ENCODE measurements at places on chromosomes 7 and 10.

GRCh38 chr7:25959168-25959734, 192.7 kb upstream of the NFE2L3 start:
- DNase-seq = no peak

- DNase-seq = no peak
Observed at GRCh38 chr7:151429560-151430331, 10.2 kb downstream of the CRYGN start.

GRCh38 chr10:128221807-128222206, 95.6 kb upstream of the MKI67 start:
- DNase-seq = no peak

DNA sequence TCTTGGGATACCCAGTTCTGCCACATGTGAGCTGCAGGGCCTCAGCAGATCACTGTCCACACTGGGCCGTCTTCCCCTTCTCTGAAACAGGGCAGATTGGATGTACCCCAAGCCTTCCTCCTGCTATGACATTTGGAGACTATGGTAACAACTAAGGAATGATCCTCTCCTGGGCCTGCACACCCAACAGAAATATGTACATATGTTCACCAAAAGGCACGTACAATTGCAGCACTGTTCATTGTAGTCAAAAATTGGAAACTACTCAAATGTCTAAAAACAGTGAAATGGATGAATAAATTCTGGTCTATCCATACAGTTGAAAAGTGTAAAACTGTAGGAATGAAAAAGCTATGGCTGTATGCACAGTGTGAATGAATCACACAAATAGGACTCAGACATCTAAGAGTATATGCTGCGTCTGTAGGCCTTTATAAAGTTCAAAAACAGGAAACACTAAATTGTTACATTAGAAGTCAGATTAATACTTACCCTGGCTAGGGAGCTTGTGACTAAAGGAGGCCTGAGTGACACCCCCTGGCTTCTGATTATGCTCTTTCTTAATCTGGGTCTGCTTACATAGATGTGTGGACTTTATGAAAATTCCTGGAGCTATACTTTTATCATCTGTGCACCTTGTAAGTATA, 16.1 kb upstream of the XPNPEP1 start:
- DNase-seq = no peak

DNA sequence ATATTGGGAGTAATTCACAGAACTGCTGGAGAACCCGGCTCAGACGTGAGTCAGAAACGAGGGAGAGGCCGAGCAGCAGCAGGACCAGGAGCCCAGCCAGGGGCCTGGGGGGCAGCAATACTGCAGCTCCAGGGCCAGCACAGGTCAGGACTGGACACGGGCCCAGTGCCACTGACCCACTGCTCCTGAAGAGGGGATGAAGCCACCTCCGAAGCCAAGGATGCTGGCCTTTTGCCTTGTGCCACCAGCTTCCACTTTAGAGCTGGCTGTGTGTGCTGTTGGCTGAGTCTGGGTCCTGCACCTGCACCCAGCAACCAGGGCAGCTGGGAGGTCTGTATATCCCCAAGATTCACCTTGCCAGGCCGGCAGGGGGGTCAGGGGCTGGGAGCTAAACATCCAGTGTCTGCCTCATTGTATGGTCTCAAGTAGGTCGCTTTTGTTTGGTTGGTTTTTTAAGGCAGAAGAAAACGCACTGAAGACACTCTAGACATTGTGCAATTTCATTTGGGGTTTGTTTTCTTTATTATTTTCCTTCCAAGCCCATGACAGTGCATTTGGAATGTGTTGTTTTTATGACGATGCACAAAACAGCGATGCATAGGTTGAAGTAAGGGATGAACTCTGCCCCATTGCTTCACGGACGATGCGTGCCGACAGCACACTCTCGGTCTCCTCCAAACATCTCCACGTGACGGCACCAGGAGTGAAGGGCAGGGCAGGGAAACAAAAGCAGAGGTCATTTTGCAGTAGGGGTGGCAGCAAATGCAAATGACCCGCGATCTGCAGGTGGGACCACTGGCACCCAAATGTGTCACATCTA, 27.7 kb upstream of the INSIG1 start:
- no peak for DNase-seq

DNA sequence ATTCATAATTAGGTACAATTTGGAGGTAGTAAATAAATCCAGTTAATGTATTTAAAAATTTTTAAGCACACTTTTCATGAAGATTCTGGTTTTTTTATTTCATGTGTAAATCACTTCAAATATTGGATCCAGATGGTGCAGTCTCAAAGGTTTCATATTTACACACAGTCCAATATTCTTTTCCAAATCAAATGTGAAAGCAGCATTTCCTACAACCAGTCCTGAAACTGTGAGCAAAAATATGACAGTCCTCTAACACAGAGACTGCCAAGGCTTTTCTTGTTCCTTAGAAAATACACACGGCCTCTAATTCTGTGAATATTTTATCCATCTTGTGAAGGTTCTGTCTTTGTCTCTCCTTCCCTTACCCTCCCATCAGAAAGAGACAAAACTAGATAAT, 645.9 kb downstream of the ARL4A start:
- no peak for DNase-seq

All from AML-193 (cell line).